ENCODE measurements at places on chromosomes 5 and 9.

DNA sequence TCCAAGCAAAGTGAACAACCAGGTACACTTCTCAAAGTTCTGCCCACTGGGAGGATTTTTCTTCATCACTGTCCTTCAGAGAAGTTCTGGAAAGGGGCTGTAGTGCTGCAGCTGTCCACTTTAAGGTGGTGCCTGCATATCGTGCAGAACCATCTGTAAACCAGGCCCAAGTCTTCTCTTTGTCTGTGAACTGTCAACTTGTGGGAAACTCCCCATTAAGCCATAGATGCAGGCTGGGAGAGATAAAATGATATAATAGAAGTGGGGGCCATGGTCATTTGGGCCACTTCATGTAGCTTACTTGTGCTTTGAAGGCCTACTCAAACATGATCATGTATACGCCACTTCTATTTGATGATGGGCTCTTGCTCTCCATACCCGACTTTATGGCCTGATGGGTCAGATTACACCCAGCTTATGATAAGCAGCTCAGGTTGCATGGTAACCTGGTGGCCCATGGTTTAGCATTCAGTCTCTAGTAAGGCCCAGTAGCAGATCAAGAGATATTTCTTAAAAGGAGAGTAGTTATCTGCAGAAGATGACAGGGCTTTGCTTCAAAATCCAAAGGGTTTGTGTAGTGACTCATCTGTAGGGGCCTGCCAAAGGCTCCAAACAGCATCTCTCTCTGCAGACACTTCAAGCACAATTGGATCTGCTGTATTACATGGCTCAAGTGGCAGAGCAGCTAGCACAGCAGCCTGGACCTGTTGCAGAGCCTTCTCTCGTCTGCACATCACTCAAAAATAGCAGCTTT lies 15.7 kb upstream of the BTF3 start:
- no peak for DNase-seq

DNA sequence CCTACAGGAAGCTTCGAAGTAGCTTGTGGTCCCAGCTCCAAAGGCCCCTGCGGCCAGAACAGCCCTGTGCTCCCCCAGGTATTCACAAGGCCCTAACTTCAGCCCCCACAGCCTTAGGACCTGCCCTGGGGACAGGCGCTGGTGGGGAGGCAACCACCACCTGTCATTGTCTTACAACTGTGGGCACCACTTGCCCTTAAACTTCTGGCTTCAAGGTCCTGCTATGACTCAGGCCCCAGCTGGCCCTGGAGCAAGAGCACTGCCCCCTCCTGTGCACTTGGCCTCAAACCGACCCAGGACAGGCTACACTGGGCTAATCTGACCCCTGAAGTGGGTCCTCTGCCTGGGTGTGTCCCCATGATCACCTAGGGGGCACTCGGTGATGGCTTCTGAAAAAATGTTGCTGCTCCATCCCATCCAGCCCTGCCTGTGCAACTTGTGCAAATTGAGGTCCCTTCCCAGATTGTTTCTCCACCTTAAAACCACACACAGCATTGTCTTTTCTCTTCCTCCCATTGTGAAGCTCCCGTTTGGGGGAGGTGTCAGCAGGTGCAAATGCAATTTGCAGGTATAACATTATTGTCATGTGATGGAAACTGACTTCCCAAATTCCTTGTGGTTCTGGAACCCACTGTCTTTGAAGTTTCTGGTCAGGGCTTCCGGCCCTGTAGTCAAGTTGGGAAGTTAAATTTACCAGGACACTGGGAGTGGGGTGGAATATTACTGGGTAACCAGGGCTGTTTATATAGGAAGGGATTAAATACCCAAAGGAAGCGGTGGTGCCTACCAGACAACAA lies 1.1 kb upstream of the PROB1 start:
- no peak for DNase-seq

DNA sequence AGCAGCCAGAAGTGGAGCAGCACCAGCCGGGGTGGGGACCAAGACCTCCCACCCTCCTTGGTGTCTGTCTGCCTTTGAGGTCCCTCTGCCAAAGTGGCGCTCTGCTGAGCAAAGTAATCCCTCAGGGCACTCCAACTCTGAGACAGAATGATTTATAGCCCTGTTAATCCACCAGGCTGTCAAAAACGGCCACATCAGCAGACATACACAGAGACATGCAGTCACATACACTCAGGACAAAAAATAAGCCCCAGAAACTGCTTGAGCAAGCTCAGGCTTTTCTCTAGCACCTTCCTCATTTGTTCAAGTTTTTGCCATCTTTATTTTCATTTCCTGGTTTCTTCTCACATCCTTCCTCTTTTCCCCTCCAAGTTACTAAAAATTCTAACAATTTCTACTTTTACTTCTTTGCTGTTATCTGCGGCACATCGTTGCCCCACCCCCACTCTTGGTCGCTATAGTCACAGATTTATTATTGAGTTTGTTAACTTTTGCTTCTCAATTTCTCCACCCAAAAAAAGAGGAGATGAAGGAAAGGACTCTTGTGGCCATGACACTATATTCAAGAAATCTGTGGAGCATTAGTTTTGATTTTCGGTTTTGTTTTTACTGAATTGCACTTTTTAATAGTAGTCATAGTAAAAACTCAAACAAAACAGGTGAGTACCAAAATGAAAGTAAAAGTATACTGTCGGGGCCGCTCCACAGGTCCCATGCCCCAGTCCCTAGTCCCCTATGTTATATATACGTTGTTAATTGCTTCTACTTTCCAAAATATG lies 17.4 kb upstream of the ADRB2 start:
- peak; percentile 55 for DNase-seq

GRCh38 chr9:124356745-124357390 lies 58.4 kb downstream of the PSMB7 start:
- DNase-seq: no peak

- DNase-seq: no peak
These were observed 350.5 kb upstream of the DAB2 start for GRCh38 chr5:39775086-39775796.
